ENCODE measurements at places on chromosomes 1 and 21. TPM values are rescaled to one million over a fixed set of nuclear protein-coding genes. Genes with fewer than 3 reads are reported as not detected.

- DNase-seq, result no peak
- no peaks in the 10 kb centered on the region for H3K36me3 ChIP-seq
- H3K4me3 ChIP-seq, result no peak overlapping the region
These were observed 103.9 kb downstream of the EBNA1BP2 start for GRCh38 chr1:43067977-43068751.

DNA sequence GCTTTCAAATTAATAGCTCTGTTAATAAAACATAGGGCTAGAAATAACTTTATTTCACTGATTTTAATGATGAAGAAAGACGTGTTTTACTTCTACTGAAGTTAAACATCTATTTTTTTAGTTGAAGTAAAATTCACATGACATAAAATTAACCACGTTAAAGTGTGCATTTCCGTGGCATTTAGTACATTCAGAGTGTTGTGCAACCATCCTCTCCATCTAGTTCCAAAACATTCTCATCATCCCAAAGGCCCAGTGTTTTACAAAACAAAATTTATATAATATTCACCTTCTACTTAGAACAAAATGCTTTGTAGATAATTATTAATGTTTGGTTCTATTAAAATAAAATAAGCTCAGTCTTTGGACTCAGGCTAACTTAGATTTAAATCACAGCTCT is 108.5 kb upstream of the GNG12 start:
- H3K36me3 ChIP-seq, result no peaks in the 10 kb centered on the region
- peaks cover 7% of the 10 kb centered on the region for H3K4me1 ChIP-seq
- no peaks in the 10 kb centered on the region for H3K27me3 ChIP-seq
- no peak overlapping the region for H3K27ac ChIP-seq
- H3K4me3 ChIP-seq, result no peak overlapping the region

The SPATA1 gene
- 0.29 TPM for total RNA-seq

DNA sequence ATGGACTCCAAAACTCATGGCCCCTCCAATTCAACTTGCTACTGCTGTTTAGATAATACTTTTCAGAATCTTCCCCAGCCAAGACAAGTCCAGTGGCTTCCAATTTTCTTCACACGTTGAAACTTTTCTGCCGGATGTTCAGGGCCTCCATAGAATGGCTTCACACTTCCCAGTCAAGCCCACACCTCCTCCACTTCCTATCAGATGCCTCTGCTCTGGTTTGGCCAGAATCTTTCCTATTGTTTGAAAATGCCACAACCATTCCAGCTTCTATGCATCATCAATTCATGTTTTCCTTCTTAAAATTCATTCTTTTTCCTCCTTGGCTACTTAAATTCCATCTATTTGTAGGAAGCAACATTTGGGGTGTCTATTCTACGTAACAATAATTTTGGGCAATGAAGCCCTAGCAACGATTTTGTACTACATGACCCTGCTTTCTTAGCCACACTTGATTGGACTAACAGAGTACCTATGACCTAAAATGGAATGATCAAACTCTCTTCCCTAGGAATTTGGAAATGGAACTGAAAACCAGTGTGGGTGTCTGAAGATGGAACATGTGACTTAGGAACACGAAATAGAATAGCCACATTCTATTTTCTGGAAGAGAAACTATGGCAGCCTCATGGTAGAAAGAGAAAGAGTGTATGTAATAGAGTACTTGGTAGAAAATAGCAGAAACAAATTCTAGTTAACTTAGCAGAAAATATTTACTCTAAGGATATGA is 74.1 kb upstream of the CNIH3 start:
- no peaks in the 10 kb centered on the region for H3K36me3 ChIP-seq
- no peaks in the 10 kb centered on the region for H3K4me1 ChIP-seq
- no peak overlapping the region for H3K27ac ChIP-seq
- H3K27me3 ChIP-seq, result no peaks in the 10 kb centered on the region
- DNase-seq, result no peak
- H3K4me3 ChIP-seq, result no peak overlapping the region

GRCh38 chr21:46253610-46254124 is 25.1 kb upstream of the LSS start:
- H3K4me1 ChIP-seq, result no peaks in the 10 kb centered on the region
- no peak overlapping the region for H3K4me3 ChIP-seq
- H3K27me3 ChIP-seq, result no peaks in the 10 kb centered on the region
- no peak for DNase-seq
- H3K27ac ChIP-seq, result no peak overlapping the region
- H3K36me3 ChIP-seq, result peaks cover 97% of the 10 kb centered on the region

The INTS3 gene
- total RNA-seq, result 88.1 TPM

DNA sequence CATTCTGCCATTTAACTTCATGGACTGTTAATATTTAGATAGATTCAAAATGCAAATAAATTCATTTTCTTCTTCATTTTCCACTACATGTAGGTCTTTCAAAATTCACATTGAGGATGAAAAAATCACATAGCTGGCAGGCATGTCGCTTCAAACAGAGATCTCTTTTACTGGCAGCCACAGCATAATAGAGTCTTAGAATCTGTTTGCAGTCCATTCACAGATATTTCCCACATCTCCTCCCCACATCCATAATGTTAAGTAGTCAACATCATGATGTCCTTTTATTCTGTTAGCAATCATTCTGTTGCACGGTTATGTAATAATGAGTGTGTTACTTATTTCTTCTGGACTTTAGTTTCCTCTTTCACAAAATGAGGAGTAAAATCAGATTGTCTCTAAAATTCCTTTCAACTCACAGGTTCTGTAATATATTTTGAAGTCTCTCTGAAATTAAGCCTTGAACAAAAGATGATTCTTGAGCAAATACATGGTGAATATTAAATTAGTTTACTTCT is 257.5 kb upstream of the SNX7 start:
- H3K27ac ChIP-seq, result no peak overlapping the region
- no peak for DNase-seq
- H3K27me3 ChIP-seq, result no peaks in the 10 kb centered on the region

All from adrenal gland (tissue), 19 donors.